ENCODE measurements at places on chromosomes 12 and 14.

- DNase-seq: no peak
Measured at GRCh38 chr12:13405961-13406703, 209.6 kb downstream of the EMP1 start.

- no peak for DNase-seq
Measured at GRCh38 chr12:103442822-103443221, 52.9 kb downstream of the C12orf42 start.

DNA sequence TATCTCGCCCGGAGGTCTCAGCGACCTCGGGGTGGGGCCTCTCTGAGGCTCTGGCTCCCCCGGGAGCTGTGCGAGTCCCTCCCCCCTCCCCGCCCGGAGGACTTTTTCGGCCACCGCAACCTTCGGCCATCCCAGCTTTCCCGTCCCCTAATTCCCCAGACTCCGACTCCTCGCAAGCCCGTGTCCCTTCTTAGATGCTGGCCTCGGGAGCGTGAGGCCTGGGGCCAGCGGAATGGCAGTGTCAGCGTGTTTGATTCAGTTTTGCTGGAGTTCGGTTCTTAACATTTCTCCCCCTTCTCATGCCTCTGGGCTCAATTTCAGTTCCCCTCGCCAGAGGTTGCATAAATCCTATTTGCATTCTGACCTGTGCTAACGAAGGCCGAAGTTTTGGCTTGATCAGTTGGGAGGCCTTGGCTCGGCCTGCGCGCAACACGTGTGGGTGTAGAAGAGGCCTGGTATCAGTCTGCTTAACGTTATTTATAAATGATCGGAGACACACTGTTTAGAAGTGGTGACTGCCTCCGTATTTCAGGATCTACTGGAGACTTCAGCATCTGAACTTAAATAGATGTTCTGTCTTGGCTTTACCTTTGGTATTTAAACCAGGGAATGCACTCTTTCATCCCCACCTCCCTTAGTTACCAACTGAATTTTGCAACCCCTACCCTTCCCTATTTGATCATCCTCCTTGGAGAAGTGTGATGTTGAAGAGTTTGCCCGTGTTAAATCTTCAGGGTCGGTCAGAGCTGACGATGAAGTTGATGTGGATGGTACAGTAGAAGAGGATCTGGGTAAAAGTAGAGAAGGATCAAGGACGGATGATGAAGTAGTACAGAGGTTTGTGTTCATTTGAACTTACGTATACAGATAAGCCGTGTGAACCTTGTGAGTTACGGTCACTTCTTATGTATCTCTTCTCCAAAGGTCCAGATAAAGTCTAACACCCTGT is 851 bp downstream of the HSP90B1 start:
- DNase-seq: no peak

GRCh38 chr14:75247286-75247922 is 31.2 kb upstream of the FOS start:
- DNase-seq: no peak

GRCh38 chr14:54535646-54536045 is 25.9 kb downstream of the CGRRF1 start:
- no peak for DNase-seq

- no peak for DNase-seq
Measured at GRCh38 chr12:5796171-5796958, 148.7 kb downstream of the ANO2 start.

DNA sequence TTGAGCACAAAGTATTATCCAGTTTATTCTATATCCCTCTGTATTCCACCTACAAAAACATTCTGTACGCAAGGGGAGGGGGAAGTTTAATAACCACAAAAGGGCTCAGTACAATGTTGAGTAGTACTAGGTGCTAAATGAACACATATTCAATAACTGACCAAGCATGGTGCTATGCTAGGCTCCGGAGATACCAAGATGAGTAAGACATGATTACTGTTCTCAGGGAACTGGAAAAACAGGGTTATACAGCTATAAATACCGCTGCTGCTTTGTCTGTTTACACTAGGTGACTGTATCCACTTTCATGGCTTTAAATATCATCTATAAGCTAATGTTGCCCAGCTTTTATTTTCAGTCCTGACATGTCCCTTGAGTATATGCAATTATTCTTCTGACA is 135.8 kb downstream of the INSM2 start:
- DNase-seq: no peak

- DNase-seq: no peak
Measured at GRCh38 chr14:68548194-68549076, 244.4 kb downstream of the ZFP36L1 start.

DNA sequence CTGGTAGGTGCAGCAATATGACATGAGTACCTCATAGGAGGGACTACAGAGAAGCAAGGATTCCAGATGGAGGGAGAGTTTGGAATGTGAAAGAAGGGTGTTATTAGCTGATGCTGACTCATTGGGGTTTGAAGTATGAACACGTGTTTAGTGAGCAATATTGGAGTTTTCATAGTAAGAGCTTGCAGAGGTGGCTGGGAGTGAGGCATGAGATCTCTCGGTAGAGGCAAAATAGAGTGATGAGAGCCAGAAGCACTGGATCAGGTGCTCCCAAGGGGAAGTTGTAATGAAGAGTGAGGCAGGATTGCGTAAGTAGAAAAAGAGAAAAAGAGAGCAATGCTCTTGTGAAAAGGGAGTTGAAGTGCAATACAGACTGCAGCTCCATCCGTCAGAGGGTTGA is 42.1 kb downstream of the MGST1 start:
- no peak for DNase-seq

DNA sequence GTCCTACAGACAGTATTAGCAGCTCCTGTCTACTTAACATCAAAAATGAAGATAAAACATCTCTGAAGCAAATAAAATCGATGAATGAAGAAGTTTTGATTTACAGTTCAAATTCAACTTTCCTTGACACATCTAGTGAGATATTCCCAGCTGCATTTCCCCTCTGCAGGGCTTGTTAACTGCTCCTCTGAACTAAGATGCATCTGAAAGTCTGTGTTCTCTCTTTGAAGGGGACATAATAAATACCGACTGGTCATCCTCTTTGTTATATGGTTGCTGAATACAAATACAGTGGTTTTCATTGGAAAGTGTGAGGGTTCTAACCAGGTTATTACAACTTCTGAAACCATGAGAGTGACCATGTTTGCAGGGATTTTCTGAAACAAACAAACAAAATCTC is 266.4 kb upstream of the SLC16A7 start:
- no peak for DNase-seq

GRCh38 chr14:59362513-59362912 is 102.7 kb downstream of the GPR135 start:
- DNase-seq: no peak

- no peak for DNase-seq
Measured at GRCh38 chr12:108112832-108113556, 16.1 kb upstream of the WSCD2 start.

DNA sequence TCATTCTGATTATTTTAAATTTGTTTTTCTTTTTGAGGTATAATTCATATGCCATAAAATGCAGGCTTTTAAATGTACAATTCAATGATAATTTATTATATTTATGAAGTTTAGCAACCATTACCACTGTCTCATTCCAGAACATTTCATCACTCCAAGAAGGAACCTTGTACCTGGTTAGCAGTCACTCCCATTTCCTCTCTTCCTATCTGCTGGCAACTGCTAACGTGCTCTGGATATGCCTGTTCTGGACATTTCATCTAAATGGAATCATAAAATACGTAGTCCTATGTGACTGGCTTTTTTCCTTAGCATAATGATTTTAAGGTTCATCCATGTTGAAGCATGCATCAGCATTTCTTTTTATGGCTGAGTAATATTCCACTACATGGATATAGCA is 15.5 kb downstream of the CPSF6 start:
- no peak for DNase-seq

- no peak for DNase-seq
Measured at GRCh38 chr12:48002773-48003218, 1.5 kb downstream of the COL2A1 start.

- DNase-seq: no peak
Measured at GRCh38 chr12:12812618-12813119, 477 bp upstream of the DDX47 start.

GRCh38 chr14:29757188-29757680 is 170.4 kb downstream of the PRKD1 start:
- DNase-seq: no peak

- no peak for DNase-seq
Measured at GRCh38 chr12:76042147-76042546, 10.6 kb upstream of the PHLDA1 start.

DNA sequence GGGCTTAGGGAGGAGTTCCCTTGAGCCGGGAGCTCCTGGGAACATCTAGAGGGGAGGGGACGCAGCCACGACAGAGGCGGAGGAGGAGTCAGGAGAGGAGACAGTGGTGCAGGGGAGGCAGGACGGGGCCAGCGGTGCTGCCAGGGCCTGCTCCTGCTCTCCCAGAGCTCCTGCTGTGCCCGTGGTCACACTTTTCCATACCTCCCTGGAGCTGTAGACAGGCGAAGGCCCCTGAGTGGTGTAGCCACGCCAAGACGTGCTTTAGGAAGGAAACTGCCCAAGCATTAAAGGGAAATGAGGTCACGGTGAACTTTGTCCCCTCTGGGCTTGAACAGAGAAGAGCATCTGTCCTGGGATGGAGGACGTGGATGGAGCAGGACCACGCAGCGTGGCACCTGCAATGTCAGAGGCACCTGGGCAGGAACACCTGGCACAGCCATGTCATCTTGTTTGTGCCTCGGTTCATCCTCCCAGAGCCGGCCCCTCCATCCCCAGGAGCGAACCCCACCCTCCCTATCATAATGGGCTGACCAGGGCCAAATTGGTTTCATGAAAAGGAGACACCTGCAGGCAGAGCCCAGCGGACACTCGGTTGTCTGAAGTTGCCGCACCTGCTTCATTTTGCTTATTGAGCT is 239.5 kb upstream of the SFSWAP start:
- no peak for DNase-seq

- no peak for DNase-seq
Measured at GRCh38 chr14:69005432-69006148, 26.5 kb upstream of the ACTN1 start.

DNA sequence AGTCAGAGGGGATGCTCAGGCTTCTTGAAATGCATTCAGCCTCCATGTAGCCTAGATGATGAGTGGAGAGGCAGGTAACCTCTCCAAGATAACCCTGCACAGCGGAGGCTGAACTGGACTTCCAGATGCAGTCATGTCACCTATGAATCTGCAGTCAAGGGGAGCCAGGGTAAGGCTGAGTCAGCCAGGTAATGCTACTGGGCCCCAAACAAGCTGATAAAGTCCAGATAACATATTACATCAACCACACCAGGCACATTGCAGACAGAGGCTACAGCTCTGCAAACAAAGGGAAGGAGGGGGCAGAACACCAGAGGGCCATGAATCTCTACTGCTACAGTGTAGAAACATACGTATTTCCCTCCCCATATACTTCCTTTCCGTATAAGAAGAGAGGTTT is 14.0 kb downstream of the RNASE9 start:
- DNase-seq: no peak

DNA sequence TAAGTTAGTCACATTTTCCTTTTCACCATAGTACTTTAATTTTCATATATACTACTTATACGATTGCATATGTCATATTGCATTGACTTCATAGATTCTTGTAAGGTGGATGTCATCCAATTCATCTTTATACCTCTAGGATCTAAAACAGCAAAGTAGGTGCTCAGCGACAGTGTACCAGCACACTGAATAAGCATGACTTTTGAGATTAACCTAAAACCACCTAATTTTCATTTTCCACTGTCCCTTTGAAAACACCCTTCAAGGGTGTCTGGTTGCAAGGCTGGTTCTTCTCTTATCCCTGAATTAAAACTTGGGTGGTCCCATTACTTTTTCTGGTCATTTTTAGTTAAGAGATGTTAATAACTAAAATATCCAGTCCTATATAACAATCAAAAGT is 4.4 kb downstream of the GPR19 start:
- no peak for DNase-seq

DNA sequence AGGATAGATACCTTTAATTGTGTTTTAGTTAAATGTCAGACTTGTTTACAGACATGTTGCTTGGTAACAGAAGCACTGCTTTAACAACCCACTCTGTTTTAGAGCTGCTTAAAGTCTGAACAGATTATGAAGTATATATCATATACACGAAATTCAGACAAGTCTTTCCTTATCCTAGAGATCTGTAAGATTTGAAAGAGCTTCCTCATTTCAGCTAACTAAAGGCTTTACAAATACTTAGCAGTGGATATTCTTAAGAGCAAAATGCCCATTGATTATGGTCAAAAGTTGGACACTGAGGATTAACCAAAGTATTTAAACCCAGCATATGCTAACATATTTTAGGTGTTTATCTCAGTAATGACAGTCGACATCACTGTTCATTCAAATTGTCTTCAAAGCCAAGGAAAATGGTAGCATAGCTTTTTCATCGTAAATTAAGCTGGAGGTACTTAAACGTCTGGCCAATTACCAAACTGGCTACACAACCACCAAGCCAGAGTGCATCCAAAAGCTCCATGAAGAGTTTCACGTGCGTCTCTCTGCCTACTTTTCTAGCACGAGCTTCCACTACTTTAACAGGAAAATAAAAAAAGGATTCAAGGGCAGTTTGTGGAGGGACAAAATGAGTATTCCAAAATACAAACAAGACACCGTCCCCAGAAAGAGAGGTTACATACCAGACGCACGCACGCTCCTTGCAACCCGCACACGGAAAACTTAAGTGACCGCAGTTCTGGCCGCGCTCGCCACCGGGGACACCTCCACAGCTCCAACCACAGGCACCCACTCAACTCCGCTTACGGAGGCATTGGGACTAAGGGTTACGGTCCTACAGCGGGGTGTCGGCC is 565 bp downstream of the CEP83 start:
- DNase-seq: no peak

DNA sequence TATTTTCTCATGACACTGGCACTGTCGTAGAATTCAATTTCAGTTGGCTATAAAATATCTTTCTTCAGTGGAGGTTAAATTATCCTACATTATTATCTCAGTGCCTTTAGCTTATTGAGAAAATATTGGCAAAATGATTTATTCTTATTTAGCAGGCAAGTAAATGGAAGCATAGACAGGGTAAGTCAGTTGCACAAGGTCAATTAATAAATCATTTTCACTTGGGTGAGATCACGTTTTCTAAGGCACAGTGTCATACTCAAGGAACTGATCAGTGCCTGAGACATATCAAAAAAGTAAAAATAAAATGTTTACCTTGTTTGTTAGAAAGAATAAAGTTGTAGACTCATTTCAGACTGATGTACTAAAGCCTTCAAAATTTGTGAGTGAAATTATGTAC is 95.0 kb downstream of the ACSS3 start:
- no peak for DNase-seq

DNA sequence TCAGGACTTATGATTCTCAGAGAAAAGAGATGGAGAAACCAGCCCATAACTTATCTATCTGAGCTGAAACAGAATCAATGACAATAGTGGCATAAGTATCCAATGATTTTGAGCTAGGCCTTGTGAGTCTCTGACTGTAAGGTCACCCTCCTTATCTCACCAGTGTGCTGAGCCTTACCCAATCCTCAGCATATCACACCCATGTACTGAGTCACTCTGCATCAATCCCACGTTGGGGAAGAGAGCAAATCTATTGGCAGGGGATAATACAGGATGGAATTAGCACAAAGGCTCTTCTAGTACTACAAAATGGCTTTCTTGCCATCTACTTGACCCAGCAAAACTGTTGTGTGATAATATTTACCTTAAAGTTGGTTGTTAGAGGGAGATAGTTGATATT is 997.8 kb downstream of the NRXN3 start:
- no peak for DNase-seq

All from NCI-H774 (cell line).